Smooth muscle cell of bladder (primary cell): ENCODE measurements at places on chromosomes 12 and 14. TPM values are rescaled to one million over a fixed set of nuclear protein-coding genes. Genes with fewer than 3 reads are reported as not detected.

The VRTN gene
- not detected in 2 replicates for total RNA-seq

The SLC10A1 gene
- not detected in 2 replicates for total RNA-seq

The KCNC2 gene
- total RNA-seq = not detected in 2 replicates

The MYO1A gene
- under 0.01 TPM in 1 of 2 replicates, not detected in the other for total RNA-seq

The CCDC59 gene
- 52.9 and 58.5 TPM in 2 replicates for total RNA-seq

The RASSF9 gene
- total RNA-seq = 0.85 and 1.3 TPM in 2 replicates

The BCL11B gene
- under 0.01 TPM in 1 of 2 replicates, not detected in the other for total RNA-seq

The FBLN5 gene
- 35.4 and 46.7 TPM in 2 replicates for total RNA-seq

The DUSP6 gene
- total RNA-seq = 30.9 and 52.9 TPM in 2 replicates

The RPGRIP1 gene
- total RNA-seq = not detected in 2 replicates

The EIF2S3B gene
- total RNA-seq = 0.92 and 16.2 TPM in 2 replicates

The SPX gene
- total RNA-seq = under 0.01 and 0.18 TPM in 2 replicates

The RTL1 gene
- not detected in 2 replicates for total RNA-seq

The ZFHX2 gene
- total RNA-seq = 0.14 and 0.28 TPM in 2 replicates

The STYK1 gene
- total RNA-seq = 0.09 and 0.14 TPM in 2 replicates

The MYO1H gene
- total RNA-seq = 0.14 TPM in 1 of 2 replicates, not detected in the other

The ZNF891 gene
- total RNA-seq = 0.71 and 0.92 TPM in 2 replicates

The CLEC2A gene
- not detected in 2 replicates for total RNA-seq

The KRT5 gene
- total RNA-seq = 1.3 and 2.3 TPM in 2 replicates
